ENCODE measurements at places on chromosomes 2 and 18.
A peak's percentile ranks its signal among the peaks of the same experiment; 100 is the strongest.

DNA sequence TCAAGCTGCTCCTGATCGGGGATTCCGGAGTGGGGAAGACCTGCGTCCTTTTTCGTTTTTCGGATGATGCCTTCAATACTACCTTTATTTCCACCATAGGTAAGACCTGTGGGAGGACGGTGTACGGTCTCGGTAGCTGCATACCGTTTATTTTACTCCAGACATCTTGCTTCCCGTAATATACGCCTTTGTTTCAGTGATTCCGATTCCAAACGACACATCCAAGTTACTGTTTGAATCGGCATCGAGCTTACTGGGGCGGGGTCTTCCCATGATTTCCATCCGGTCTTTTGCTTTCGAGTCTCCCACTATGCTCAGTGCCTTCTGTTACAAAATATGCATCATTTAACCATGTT, 731 bp downstream of the RAB10 start:
- no peak for DNase-seq

GRCh38 chr2:18047896-18048657, 169.6 kb downstream of the KCNS3 start:
- DNase-seq, result peak; percentile 47

- DNase-seq, result no peak
Observed at GRCh38 chr2:47259829-47260228, 104.7 kb upstream of the STPG4 start.

- DNase-seq, result no peak
Observed at GRCh38 chr2:77873506-77873905, 351.3 kb upstream of the LRRTM4 start.

- DNase-seq, result no peak
Observed at GRCh38 chr18:40576507-40577115, 1378.4 kb upstream of the PIK3C3 start.

DNA sequence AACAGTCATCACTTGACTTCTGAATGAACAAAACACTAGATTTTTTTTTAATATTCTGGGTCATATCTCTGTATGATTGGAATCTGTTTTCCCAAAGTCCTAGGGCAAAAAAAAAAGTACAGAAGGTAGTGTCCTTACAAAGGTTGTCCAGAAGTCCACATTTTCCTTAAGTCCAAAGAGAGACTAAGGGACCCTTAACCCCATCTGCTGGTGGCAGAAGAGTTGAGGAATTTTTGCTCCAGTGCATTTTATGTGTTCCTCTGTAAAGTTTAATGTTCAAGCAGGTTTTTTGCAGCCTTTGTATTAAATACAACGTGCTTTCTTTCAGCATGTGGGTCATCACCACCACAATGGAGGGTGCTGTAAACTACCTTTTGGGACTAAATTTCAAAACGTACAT, 215.9 kb downstream of the SP3 start:
- no peak for DNase-seq

GRCh38 chr2:137689549-137689948, 274.7 kb upstream of the HNMT start:
- DNase-seq, result no peak

DNA sequence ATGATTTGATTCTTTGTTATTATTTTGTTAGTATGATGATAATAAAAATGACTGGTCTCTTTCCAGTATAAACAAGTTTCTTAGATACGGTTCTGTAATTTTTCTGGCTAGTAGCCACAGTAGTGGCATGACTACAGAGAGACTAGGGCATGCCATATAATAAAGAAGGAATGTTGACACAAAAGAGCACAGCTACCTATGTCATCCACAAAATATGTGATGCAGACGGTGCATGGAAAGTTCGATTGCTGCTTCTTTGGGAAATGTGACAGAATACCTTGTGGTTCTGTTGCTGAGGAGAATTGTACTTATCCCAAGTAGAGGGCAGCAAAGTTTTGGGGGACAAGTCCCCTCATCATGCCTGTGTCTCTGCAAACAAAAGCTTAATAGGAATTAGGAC, 26.1 kb upstream of the SETBP1 start:
- no peak for DNase-seq

DNA sequence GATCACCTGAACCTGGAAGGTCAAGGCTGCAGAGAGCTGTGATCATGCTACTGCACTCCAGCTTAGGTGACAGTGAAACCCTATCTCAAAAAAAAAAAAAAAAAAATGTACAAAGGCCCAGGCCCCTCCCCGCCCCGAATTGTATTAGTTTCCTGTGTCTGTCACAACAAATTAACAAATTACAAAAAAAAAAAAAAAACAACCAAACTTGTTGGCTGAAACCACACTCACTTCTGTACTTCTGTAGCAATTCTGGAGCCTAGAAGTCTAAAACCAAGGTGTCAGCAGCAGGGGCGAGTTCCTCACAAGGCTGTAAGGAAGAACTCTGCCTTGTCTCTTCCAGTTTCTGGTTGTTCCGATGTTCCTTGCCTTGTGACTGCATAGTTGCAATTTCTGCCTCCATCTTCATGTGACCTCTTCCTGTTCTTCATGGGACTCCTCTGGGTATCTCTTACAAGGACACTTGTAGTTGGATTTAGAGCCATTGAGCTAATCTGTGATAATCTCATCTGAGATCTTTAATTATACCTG, 100.8 kb upstream of the ZSWIM2 start:
- DNase-seq, result no peak

DNA sequence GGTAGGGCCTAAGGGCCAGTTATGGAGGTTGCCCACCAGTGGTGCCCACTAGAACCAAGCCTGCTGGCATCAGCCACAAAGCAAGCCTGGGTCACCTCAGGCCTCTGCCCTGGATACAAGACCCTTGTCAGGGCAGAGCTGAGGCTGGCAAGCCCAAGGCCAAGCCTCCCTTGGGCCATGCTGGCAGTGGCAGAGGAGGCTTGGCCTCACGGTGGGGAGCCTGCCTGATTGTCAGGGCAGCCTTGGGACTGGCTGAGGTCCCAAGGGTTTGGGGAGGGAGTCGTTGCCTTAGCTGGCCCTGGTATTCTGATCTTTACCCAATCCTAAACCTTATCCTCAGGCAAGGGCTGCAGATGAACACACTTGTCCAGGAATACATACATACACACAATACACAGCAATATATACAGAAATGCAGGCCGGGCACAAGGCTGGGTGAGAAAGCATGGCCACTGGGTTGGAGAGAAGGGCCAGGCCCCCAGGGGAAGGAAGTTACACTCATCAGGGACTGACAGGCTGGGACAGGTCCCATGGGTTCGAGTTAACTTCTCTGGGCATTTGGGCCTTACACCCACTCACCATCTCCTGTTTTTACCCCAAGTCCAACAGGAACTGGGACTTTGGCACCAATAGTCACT, 21.0 kb downstream of the CCT7 start:
- no peak for DNase-seq

GRCh38 chr18:63071701-63072141, 247.8 kb downstream of the BCL2 start:
- no peak for DNase-seq

DNA sequence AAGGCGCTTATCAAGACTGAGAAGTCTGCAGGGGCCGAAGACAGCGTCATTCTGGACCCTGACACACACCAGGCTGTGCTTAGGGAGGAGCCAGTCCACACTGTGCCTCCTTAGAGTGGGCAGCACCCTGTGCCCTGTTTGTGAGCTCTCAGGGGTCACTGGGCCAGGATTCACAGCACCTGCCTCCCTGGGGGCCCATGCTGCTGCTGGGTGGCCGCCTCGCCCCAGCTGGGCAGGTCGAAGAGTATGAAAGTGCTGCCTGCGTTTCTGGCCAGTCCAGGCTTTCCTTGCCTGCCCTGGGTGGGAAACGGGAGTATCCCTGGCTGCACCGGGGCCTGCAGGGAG, 15.4 kb upstream of the GPR55 start:
- DNase-seq, result no peak

- DNase-seq, result no peak
Observed at GRCh38 chr18:25145731-25146511, 206.0 kb downstream of the ZNF521 start.

- no peak for DNase-seq
Observed at GRCh38 chr18:21747764-21748693, 7.4 kb downstream of the MIB1 start.

DNA sequence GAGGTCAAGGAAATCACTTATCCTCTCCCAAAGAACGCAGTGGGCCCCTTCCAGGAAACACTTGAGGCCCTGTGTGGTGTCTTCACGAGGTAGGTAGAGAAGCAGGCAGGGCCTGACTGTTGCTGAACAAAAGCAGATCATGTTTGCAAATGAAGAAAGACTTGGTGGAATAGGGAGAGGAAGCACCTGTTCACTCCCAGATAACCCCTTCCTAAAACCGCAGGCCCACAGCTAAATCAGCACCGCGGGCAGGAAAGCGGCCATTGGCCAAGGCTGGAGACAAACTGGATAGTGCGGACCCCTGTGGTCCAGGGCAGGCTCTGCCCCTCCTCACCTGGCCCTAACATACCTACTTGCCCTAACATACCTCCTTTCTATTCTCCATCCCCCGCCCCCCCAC, 64.9 kb upstream of the KLHL29 start:
- no peak for DNase-seq

- DNase-seq, result no peak
Observed at GRCh38 chr2:51379997-51380396, 348.1 kb upstream of the NRXN1 start.

GRCh38 chr18:50848061-50848551, 28.3 kb upstream of the MRO start:
- DNase-seq, result no peak

- DNase-seq, result no peak
Observed at GRCh38 chr2:46767706-46768105, 147.9 kb downstream of the MCFD2 start.

- DNase-seq, result no peak
Observed at GRCh38 chr2:218713922-218714321, 3.3 kb downstream of the TTLL4 start.

DNA sequence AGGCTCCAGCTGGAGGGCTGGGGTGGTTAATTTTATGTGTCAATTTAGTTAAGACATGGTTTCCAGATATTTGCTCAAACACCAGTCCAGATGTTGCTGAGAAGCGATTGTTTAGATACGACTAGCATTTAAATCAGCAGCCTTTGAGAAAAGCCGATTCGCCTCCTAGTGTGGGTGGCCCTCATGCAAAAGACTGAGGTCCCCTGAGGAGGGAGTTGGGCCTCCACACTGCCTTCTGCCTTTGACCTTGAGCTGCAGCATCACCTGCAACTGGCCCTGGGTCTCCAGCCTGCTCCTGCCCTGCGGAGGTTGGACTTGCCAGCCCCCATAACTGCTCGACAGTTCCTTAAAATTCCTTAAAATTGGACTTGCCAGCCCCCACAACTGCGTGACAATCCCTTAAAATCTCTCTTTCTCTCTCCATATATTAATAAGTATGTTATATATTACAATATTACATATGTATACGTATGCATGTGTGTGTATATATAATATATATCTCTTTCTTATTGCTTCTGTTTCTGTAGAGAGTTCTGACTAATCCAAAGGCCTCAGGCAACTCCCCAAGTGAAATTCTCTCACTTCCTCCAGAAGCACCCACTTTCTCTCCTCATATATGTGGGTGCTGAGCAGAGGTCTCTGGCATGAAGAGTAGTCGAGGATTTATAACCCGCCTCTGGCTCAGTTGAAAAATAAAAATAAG, 14.4 kb downstream of the FBLN7 start:
- DNase-seq, result no peak

DNA sequence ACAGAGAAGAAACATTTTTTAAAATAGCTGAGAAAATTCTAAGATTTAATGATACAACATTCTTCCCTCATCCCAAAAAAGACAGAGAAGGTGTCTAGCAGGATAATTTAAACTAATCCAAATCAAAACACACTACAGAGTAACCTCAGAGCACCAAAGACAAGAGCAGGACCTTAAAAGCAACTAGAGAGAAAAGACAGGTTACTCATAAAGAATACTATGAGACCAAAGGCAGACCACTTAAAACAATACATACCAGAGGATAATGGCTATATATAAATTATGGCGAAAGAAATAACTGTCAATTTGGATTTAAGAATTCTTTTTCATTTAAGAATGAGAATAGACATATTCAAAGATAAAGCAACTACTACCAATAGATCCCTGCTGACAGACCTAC, 40.0 kb downstream of the HDLBP start:
- no peak for DNase-seq

GRCh38 chr2:237961637-237962036, 5.2 kb upstream of the UBE2F start:
- DNase-seq, result no peak

DNA sequence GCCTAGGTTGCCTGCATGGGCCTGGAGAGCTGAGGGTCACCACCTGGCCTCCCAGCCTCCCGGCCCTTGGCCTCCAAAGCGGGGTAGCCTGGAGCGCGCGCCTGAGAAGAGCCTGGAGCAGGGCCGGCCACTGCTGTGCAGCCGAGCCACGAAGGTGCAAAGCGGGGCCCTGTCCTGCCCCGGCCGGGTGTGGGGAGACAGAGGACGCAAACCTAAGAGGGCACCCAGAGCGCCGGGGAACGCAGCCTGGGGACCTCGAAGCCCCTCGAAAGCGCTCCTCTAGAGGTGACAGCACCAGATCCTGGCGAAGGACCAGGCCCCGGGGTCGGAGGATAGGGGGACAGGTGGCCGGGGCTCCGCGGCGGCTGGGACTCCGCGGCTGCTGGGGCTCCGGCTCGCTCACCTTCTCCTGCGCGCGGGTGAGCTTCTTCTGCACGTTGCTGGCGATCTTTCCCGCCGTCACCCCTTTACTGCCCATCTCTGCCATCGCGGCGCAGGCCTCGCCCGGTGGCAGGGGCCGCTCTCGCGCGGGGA, 430 bp downstream of the BIN1 start:
- DNase-seq, result no peak

GRCh38 chr2:27446057-27446456, 3.9 kb downstream of the KRTCAP3 start:
- DNase-seq, result no peak
